Left colon (tissue), 2 donors: ENCODE measurements at places on chromosomes 6 and 20.

GRCh38 chr6:140256248-140256647 is 881.8 kb upstream of the CITED2 start:
- no peak for DNase-seq

DNA sequence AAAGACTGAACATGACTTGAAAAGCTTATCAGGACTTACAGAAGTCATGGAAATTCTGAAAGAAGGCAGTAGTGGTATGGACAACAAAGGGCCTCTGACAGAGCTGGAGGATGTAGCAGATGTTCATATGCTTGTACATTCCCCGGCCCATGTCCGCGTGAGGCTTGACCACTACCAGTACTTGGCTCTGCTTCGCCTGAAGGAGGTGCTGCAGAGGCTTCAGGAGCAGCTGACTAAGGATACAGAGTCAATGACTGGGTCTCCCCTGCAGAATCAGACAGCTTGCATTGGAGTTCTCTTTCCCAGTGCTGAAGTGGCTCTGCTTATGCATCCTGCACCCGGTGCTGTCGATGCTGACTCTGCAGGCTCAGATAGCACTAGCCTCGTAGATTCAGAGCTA is 29.2 kb downstream of the TAF11 start:
- no peak for DNase-seq

GRCh38 chr6:90202156-90202555 is 94.5 kb downstream of the BACH2 start:
- no peak for DNase-seq

DNA sequence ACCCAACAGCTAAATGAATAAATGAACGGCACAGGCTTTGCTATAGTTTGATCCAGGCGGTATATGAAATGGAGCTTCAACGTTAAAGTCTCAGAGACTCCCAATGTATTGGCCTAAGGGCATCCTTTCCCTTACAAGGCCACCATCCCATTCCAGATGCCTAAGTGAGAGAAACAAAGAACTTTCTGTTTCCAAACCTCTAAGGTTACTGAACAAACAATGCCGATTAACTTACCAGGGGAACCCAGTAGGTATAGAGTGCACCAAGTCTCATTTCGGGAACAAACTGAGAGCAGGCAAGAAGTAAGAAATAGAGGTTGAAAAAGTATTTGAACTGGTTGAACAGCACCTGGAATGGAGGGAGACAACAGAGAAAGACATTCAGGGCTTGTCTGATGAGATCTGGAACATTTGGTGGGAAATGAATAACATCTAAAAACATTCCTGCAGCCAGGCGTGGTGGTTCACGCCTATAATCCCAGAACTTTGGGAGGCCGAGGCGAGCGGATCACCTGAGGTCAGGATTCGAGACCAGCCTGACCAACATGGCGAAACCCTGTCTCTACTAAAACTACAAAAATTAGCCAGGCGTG is 42.5 kb downstream of the ATP9A start:
- DNase-seq: no peak

GRCh38 chr6:78607189-78607588 is 260.2 kb upstream of the IRAK1BP1 start:
- DNase-seq: no peak

- DNase-seq: no peak
Observed at GRCh38 chr6:32962213-32962826, 6.1 kb upstream of the BRD2 start.
